Stimulated activated CD8-positive, alpha-beta memory T cell treated with anti-CD3 and anti-CD28 coated beads, Interleukin-7, amount 100 ng/mL, for 24 hours (primary cell): ENCODE measurements at places on chromosomes 16 and 17.

GRCh38 chr16:49578435-49579024 is 204.9 kb downstream of the C16orf78 start:
- no peak for DNase-seq

DNA sequence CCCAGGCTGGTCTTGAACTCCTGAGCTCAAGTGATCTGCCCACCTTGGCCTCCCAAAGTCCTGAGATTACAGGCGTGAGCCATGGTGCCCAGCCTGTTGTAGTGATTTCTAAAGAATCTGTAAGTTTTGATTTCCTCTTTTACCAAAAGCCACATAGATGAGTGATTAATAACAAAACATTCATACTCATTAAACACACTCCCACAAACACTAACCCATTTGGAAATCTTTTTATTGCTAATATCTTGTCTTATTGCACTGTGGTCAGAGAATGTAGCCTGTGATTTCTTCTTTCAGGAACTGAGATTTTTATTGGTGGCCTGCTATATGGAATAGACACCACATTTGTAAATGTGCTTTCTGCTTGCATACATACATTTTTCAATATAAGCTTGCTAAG is 31.6 kb downstream of the MYH10 start:
- no peak for DNase-seq

DNA sequence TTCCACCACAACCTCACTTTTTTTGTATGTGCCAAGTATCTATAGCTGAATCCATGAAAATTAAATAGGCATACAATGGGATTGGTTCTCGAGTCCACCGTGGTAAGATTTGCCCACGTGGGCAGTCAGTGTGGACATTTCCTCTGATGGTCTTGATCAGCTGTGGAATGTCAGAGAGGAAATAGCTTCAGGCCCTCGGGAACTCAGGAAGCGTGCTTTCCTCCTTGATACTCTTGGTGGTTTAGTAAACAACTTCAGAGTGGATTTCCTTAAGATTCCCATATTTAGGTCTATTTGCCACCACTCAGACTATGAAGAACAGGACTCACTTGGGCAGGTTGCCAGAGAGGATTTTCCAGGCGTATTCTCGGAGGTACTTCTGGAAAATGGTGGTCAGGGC is 152.5 kb downstream of the VPS53 start:
- no peak for DNase-seq

DNA sequence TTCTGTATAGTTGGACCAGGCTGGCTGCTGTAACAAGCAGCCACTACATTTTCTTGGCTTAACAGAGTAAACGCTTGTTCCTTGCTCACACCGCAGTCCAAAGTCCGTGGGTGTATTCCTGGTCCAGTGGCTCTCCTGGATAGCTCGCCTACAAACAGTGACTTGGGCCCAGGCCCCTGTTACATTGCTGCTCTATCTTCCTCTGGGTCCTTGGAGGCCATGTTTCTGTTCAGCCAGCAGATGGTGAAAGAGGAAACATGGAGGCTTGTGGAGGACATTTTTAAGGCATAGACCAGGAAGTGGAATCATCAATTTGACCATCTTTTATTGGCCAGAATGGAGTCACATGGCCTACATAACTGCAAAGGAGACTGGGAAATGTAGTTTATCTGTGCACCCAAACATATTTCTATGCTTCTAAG is 55.1 kb downstream of the ATP2C2 start:
- DNase-seq = no peak

DNA sequence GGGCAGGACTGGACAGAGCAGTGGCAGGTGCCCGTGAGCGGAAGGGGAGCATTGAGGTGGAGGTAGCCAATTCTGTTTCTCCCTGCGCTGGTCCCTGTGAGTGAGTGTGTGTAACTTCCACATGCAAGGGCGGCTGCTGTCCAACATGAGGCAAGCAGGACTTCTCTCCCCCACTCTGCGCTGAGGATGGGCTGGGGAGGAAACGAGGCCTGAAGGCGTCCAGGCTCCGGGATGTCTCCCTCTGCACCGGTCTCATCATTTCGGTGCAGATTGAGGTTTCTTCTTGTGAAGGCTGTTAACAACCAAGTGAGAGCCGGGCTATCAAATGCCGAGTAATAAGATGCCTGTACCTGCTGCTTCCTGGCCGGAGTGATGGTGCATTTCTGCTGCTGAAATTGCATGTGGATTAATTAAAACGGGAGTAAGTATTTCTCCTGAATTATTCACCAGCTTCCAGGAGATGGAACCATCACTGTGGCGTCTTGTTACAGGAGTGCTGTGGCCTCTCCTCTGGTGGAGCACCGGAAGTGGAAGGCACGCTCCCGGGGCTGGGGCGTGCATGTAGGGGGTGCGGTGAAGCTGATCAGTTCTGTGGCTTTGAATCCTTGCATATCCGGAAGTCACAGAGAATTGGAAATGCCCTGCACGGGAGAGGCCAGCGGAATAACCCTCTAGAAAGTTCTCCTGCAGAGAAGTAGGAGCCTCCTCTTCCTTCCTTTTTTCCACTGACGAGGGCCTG is 41.7 kb upstream of the MGAT5B start:
- DNase-seq = no peak

DNA sequence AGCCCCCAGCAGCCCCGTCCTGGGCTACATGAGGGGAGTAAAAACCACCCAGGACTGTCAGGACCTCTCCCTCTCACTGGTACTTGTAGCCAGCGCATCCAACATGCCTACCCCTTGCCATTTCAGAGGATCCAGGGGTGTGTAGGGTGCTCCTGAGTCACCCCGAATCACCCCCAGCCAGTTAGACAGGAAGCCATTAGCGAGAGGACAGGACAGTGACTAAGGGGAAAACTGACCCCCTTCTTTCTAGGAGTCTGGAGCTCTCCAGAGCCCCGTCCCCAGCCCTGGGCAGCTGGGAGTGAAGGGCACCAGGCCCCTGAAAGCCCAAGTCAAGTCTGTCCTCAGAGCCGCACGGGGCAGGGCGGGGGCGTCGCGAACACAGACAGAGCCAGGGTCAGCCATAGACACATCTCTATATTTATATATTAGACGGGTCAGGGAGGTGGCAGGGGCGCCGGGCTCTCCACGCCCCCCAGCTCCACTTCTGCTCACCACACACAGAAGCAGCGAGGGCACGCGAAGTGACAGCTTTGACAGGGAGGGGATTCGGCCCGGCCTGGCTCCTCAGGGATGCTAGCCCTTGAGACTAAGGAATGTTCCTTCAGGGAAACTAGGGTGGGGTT is 485 bp upstream of the GDPD3 start:
- DNase-seq = no peak

DNA sequence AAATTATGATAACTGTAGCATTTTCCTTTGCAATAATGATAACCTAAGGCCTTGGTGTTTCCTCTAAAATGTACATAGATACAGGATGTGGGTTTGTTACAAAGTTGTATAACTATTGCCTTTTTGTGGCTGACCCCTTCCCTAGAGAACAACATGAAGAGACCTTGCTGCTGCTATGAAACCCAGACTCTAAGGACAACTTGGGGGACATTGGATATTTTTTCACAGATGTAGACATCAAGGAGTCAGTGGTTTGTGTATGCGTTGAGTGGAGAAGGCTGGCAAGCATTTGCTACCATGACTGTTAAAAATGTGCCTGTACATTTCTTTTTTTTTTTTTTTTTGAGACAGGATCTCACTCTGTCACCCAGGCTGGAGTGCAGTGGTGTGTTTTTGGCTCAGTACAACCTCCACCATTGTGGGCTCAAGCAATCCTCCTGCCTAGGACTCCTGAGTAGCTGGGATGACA is 12.3 kb downstream of the HMOX2 start:
- no peak for DNase-seq

GRCh38 chr17:29019475-29020181 is 13.8 kb upstream of the SEZ6 start:
- DNase-seq = peak; percentile 2

GRCh38 chr17:17186051-17186450 is 20.1 kb downstream of the PLD6 start:
- peak; percentile 26 for DNase-seq

- DNase-seq = no peak
Observed at GRCh38 chr16:86988920-86989696, 328.1 kb downstream of the C16orf95 start.

DNA sequence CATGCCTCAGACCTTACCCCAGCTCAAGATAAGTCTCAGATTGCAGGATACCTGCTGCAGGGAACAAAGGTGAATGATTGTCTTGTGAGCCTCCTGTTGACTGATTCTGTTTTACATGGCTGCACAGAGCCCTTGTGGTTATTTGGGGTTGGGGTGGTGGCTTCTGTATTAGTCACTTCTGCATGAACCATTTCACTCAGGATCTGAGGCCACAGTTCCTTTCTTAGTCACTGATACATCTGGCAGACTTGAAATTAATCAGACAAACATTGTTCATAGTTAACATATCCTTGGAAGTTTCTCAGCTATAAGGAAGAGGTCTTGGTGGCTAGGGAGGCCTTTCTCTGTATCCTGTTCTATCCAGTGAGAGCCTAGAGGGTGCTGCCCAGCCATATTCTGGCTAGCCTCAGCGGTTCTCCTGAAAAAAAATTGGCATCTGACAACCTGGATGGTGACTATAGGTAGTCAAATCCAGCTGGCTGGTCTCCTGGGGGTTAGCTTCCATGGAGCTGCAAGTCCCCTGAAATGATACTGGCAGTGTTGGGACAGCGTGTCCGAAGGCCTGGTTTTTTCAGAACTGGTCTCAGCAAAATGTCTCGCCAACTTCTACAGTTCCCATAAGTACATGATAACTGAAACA is 8.4 kb upstream of the PLK1 start:
- DNase-seq = no peak

DNA sequence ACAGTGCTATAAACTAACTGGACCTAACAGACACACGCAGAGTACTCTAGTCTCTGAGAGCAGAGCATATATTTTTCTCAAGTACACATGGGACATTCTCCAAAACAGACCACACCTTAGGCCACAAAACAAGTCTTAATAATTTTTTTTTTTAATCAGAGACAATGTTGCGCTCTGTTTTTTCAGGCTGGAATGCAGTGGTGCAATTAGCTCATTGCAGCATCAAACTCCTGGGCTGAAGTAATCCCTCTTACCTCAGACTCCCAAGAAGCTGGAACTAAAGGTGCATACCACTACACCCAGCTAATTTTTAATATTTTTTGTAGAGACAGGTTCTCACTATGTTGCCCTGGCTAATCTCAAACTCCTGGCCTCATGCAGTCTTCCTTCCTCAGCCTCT is 37.7 kb downstream of the ULK2 start:
- no peak for DNase-seq

DNA sequence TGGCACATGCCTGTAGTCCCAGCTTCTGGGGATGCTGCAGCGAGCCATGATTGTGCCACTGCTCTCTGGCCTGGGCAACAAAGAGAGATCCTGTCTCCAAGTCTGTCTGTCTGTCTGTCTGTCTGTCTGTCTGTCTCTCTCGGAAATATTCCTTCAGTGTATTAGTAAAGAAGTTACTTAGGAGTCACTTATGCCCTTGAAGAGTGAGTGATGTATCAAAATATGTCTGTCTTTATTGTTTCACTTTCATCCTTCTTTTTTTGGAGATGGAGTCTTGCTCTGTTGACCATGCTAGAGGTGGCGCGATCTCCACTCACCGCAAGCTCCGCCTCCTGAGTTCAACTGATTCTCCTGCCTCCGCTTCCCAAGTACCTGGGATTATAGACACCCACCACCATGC is 410.5 kb downstream of the WWOX start:
- no peak for DNase-seq

GRCh38 chr16:13795131-13795530 is 124.8 kb upstream of the ERCC4 start:
- no peak for DNase-seq

DNA sequence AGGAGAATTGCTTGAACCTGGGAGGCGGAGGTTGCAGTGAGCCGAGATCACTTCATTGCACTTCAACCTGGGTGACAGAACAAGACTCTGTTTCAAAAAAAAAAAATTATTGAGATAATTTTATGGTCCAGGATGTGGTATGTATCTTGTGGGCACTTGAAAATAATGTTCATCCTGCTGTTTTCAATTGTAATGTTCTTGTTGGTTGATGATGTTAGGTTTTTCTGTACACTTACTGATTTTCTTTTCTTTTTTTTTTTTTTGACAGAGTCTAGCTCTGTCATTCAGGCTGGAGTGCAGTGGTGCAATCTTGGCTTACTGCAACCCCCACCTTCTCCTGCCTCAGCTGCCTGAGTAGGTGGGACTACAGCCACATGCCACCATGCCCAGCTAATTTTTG is 29.7 kb downstream of the TBX21 start:
- DNase-seq = no peak

GRCh38 chr16:75244225-75244809 is 7.1 kb downstream of the BCAR1 start:
- no peak for DNase-seq

DNA sequence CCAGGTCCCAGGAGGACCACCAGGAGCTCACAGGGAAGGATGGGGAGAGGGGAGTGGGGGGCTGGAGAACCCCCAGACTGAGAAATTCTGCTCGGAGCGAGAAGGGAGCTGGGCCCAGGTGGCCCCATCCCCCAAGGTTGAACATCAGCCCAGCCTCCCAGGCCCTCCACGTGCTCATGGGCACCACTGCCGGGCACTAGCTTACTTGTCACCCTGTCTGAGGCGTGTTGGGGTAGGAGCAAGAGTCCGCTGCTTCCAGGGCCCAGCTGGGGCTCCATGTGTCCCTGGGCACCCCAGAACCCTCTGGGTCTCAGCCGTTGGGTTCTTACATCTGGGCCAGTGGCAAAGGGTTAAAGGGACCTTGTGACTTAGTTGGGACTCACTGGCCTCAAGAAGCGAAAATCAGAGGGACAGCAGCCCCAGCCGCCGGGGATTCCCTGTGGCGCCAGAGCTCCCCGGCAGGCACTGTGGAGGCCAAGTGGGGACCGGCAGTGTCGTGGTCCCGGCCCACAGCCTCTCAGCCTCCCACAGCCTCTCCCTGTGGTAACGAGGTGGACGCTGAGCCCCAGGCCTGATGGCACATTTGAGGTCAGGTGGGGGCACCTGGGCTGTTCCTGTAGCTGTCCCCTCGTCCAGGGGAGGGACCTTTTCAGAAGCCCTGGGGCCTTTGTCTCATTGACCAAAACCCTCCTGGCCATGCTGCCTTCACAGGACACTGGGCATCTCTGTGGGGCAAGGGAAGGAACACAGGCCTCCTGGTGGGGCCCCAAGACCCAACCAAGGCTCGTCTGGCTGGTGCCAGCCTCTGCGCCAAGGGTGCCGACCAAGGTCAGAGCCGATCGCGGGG is 33.7 kb upstream of the CDH15 start:
- no peak for DNase-seq

GRCh38 chr17:55479903-55480302 is 31.3 kb downstream of the SMIM36 start:
- no peak for DNase-seq
